ENCODE measurements at places on chromosomes 3 and 15.

DNA sequence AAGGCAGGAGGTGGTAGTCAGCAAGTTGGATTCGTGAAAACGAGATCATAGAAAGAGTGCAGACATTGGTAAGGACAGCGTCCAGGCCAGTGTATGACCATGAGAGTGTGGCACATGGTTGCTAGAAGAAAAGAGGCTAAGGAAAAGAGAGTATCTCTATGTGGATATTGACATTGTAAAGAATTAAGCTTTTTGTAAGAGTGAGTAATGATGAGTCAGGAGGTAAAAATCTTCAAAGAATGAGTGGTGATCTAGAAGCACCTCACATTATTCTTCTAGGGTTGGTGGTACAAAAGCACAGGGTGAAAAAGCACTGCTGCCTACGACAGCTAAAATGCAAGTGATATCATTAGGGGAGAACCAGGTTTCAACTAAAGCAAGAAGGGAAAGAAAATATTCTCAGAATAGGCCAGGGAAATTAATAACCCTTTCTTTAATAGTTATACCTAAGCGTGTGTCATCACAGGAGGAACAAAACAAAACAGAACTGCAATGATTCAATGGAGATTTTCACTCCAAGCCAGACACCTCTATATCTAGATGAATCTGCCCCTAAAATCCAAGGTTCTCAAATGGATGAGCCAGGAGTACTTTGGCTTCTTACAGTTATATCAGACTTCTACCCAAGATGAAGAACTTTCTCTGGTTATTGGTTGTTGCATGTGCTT, 884.7 kb downstream of the NAALADL2 start:
- DNase-seq, result no peak

DNA sequence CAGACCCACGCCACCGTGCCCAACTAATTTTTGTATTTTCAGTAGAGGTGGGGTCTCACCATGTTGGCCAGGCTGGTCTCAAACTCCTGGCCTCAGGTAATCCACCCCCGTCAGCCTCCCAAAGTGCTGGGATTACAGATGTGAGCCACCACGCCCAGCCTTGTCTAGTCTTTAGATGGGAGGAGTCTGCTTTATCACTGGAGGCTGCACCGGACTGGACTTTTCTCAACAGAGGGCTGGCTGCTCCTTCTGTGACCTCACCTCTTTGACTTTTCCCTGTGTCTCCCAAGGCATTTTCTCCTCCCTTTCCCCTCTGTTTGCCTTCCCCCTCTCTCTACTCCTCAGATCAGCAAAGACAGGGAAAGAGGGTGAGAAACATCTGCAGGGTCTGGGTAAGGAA, 28.5 kb downstream of the SLCO2A1 start:
- DNase-seq, result no peak

DNA sequence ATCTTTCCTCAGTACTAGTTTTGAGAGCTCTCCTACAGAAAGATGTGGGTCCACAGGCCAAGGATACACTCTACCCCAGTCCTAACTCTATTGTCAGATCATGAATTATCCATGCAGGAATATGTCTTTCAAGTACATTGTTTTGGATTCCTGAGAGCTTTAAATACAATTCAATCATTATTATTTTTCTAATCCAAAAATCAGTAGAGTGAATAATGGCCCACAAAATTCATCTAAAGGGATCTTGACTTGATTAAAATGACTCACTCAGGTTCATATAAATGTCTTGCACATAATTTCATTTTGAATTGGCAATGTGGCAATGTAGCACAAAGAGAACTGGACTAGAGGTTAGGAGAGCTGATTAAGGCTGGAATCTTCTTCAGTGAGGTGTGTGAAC, 93.9 kb downstream of the ZPLD1 start:
- no peak for DNase-seq

GRCh38 chr15:92155934-92156333, 237.7 kb upstream of the ST8SIA2 start:
- no peak for DNase-seq

GRCh38 chr15:27681038-27681437, 418.1 kb downstream of the OCA2 start:
- no peak for DNase-seq

- DNase-seq, result no peak
Measured at GRCh38 chr3:25944329-25944728, 154.4 kb downstream of the OXSM start.

DNA sequence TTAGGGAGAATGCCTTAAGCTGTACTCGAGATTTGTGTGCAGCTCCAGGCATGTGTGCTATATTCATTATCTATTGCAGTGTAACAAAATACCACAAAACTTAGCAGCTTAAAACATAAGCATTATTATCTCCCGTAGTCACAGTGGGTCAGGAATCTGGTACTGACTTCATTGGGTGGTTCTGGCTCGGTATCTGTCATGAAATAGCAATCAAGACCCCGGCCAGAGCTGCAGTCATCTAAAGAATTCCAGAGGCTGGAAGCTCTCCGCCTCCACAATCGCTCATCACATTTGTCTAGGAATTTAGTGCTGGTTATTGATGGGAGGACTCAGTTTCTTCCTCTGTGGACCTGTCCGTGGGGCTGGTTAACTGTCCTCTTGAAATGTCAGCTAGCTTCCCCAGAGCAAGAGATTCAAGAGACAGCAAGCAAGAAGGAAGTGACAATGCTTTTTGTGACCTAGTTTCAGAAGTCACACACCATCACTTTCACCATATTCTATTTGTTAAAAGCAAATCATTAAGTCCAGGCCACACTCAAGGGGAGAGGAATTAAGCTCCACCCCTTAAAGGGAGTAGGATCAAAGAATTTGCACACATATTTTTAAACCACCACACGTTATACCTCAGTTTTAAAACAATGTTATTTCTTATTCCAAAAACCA, 76.1 kb downstream of the TOP2B start:
- DNase-seq, result no peak

- DNase-seq, result no peak
Measured at GRCh38 chr15:42365921-42366550, 6.7 kb downstream of the CAPN3 start.

DNA sequence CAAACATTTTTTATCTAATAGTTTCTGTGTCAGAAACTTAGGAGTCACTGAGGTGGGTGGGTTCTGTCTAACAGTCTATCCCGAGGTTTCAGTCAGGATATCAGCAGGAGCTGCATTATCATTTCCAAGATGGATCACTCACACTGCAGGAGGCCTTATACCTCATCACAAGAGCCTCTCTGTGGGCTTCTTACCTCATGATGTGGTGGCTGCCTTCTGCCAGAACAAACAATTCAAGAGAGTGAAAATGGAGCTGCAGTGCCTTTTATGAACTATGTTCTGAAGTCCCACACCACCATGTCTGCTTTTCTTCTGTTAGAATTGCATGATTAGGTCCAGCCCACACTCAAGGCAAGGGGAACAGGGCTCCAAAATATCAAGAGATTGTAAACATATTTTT, 27.9 kb downstream of the RFX7 start:
- no peak for DNase-seq

GRCh38 chr15:92879949-92880725, 20.0 kb upstream of the CHD2 start:
- peak; percentile 69 for DNase-seq

DNA sequence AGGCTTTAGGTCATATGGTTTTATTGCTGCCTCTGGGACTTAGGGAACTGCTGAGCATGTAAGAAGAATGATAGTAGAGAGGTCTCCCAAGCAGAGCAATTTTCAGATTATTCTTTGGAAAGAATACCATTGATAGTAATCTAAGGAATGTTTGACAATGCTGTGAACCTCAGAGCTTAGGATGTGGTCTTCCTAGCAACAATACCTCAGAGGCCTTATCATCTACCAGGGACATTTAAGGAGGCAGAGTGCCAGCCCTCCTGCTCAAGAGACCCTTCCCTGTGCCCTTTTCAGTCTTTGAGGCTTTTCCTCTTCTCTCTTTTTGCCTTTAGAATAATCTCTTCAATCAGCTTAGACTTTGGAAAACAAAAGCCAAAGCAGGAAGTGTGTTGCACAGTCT, 272.1 kb downstream of the OXSM start:
- no peak for DNase-seq

DNA sequence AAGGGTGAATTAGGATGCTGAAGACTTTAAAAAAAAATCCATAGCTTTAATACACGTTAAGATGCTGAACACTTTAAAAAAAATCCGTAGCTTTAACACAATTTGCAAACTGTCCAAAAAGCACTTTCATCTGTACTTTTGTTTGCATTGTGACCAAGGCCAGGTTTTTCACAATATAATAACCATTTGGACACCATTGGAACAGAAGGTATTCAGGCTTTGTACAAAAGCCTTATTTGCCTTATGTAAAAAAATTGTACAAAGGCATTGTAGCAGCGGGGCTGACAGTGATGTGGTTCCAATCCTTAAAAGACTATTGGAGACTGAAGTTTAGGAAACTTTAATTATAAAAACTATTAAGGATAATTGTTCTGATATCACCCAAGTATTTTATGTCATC, 15.2 kb upstream of the ICE2 start:
- no peak for DNase-seq

DNA sequence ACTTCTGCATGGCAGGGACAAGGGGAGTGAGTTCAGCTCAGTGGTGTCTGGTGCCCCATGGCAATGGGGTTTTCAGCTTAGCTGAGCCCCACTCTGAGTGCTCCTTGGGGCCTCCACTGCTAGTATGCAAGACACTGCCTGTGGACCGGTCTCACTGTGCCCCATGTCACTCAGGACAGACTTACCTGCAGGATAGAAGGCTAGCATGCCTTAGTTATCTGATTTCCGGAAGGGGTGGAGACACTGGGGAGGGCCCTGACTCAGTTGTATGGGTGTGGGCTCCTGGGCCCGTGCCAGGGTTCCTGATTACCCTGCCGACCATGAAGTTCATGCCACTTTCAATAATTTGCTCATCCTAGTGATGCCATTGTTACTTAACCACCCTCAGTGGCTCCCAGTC, 4.3 kb upstream of the SLC6A20 start:
- peak; percentile 13 for DNase-seq

DNA sequence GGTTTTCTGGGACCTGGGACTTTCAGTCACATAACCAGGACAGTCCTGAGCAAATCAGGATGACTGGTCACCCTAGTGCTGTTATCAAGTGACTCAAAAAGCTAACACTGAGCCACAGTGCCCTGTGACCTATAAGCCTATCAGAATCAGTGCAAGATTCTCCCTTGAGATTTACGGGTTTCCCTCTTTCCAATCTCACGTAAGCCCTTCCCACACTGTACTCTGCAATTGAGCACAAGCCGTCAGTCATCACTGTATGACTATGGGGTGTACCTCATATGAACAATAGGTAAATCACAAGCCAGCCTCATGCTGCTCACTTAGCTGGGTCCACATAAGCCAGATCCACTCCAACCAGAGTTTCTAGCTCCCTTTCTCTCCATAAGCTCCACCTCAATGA, 21.0 kb upstream of the CLDN18 start:
- DNase-seq, result no peak

DNA sequence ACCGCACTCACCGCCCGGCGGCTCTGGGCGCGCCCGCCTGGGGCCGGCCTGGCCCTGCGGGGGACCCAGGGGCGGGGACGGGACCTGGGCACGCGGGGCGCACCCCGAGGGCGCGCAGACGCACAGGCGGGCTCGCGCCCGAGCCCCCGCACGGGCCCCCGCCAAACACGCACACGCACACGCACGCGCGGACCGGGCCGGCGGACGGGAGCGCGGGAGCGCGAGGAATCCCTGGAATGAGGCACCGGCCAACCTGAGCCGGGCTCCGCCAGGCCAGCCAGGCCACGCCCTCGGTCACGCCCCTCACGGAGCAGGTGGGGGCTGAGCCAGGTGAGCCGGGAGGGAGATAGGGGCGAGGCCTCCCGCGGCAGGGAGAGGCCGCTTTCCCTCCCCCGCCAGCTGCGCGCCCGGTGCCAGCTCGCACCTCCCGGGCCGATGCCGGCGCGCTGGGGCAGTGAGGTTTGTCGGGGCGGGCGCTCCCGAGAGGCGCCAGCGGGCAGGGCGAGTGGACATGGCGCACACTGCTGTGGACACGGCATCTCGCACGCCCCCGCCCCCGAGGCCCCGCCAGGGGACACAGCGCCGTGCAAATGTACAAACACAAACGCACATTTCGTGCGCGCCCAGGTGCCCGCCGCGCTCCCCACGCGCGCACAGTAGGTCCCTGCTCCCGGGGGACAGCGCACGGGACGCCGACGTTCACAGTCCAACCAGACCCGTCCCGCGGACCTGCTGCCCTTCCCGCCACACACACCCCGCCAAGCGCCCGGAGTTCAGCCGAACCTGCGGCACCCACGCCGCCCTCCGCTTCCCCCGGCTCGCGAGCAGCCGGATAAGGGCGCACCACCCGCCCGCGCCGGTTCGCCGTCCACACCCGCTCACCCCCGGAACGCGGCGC, 75.9 kb upstream of the VGLL4 start:
- peak; percentile 25 for DNase-seq

DNA sequence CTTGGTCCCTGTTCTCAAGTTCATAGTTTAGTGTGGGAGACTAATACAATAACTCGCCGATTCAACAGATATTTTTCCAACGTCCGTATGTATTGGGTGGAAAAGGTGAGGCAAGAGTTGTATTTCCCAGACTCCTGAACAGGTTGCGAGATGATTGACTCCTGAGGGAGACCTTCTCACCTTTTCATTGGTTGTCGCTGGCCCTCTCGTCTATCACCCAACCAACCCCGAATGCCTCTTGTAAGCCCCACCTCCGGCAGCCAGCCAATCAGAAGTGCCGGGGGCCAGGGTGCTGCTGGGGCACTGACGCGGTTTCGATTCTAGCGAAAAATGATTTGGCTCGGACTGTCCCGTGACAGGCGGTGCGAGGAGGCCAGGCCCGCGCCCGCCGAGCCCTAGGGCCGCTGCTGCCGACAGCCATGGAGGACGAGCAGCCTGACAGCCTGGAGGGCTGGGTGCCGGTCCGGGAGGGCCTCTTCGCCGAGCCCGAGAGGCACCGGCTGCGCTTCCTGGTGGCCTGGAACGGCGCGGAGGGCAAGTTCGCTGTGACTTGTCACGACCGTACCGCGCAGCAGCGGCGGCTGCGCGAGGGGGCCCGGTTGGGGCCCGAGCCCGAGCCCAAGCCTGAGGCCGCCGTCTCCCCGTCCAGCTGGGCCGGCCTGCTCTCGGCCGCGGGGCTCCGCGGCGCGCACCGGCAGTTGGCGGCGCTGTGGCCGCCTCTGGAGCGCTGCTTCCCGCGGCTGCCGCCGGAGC, at the start of gene WHAMM:
Gene WHAMM, plus strand, starts transcription at position 321 of the 753 bp plus-strand sequence. Its CDS starts 99 bp downstream, at position 420.
- peak; percentile 95 for DNase-seq

DNA sequence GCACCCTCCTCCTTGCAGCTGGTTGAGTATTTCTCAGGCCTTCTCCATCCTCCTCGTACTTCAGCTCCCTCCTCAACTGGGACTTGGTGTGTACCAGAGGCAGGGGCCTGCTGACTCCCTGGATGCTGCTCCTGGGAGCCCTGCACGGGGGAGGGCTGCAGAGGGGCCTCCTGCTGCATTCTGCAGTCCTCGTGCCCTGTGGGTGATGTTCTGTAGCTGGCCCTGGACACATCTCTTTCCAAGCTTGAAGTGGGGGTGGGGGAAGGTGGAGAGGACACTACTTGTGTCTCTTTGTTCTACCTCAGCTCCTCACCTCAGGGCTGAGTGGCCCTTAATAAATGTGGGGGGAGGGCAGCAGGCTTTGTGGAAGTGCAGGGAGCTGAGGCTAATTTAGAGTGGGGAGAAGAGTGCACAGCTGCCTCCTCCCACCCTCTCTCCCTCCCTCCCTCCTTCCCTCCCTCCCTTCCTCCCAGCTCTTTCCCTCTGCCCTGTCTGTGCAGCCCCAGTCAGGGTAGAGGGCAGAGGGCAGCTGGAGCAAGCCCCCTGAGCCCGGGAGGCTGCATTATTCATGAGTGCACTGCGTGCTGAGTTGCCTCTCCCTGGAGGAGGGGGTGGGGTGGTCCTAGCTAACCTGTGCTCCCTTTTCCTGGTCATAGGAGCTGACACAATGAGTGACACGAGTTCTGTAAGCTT, 3.7 kb upstream of the GRM2 start:
- DNase-seq, result no peak
